Panc1 (cell line): ENCODE measurements at places on chromosomes 5 and 9.

- no peak for DNase-seq
These were observed 16.7 kb downstream of the FGD3 start for GRCh38 chr9:92963831-92964606.

DNA sequence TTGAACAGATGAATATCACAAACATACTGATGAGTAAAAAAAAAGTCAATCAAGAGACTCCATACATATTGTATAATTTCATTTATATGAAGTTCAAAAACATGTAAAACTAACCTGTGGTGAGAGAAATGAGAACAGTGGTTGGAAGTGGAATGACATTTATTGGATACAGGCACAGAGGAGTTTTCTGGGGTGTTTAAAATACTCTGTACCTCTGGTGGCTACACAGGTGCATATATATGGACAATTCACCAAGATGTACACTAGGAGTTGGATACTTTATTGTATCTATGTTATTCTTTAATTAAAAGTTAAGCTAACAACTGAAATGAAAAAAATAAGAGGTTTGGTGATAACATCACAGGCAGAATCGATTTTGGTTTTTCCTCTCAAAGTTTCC lies 14.1 kb downstream of the FOXD1 start:
- DNase-seq, result no peak

GRCh38 chr5:129120158-129120581 lies 25.6 kb downstream of the ISOC1 start:
- no peak for DNase-seq

- peak; percentile 73 for DNase-seq
These were observed 26.4 kb downstream of the TNPO1 start for GRCh38 chr5:72842816-72843215.

DNA sequence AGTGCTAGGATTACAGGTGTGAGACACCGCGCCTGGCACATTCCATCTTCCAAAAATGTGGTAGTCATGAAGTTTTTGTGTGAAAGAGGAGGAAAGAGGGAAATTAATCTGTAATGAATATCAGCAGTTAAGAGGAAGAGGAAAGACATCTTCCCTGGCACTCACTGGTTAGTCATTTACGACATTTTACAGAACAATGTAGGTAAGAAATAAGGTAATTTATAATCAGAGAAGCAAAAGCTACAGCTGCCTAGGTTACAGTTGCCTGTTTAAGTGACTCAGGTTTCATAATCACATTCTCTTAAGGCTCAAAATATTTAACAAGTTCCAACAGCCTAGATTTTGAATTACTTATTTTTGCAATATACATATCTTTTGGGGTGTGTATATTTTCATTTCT lies 26.9 kb downstream of the CNOT6 start:
- no peak for DNase-seq

- DNase-seq, result no peak
These were observed 63.2 kb downstream of the ERCC6L2 start for GRCh38 chr9:95938724-95939123.

DNA sequence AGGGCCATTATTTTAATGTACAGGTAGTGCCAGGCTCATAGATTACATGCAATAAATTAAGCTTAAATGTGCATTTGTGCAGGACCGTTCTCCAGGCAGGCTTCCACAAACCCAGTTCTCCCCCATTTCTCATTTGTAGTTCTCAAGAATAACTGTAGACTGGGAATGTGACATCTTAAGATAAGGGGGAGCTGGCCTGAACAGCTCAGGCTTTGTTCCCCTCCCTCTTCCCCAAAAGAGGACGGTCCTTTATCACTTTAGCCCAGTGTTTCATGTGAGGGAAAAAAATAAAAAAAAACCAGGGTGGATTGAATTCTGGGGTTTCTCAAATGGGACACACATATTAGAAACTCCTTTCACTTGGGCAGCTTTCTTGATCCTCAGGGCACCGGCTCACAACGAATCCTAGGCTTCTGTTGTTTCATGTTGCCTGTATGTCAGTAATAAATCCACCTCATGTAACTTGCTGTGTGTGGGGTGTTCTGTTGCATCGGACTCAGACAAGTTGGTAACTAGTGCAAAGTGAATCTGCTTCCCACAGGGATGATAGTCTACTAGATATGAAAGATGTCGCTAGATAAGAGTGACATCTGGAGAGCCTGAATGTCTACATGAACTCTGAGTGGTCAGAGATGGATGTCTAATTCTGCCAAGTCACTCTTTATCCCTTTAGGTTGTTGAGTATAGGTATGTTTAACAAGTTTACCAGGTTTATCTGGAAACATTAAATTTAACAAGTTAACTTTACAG lies 2030.6 kb upstream of the NUDT12 start:
- DNase-seq, result no peak

GRCh38 chr5:139668064-139668880 lies 20.1 kb downstream of the CXXC5 start:
- DNase-seq, result no peak

- no peak for DNase-seq
These were observed 802.2 kb upstream of the WWC1 start for GRCh38 chr5:167489202-167489601.

- no peak for DNase-seq
These were observed 161.6 kb downstream of the BNC2 start for GRCh38 chr9:16708656-16709435.

DNA sequence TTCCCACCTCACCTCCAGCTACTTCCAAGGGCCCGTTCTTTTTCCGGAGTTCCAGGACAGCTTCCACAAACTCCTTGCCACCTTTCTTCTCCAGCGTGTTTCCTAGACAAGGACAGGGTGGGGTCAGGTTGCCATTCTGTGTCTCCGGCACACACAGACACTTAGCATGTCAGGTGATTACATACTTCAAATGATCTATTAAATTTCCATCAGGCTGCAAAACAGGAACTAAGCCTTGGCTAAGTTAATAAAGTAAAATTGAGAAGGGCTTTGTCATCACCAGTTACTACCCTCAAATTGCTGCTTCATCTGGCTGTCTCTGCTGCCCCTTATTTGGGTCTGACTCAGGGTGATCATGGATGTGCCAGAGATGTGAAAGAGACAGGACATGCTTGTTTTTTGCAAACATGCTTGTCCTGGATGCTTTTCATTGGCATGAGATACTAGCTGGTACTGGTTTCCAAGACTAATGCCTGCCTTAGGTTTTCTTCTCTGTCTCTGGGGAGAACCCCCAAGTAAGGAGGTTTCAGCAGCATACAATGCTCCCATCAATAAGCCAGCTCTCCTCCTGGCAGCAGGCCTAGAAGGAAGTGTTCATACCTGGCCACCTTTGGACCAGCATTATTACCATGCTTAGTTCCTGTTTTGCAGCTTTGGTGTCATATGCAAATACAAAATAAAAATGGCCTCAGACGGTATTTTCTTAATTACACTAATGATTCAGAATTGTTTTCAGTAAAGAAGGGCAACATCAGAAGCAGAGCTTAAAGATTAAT lies 52.9 kb downstream of the MACROH2A1 start:
- DNase-seq, result no peak

DNA sequence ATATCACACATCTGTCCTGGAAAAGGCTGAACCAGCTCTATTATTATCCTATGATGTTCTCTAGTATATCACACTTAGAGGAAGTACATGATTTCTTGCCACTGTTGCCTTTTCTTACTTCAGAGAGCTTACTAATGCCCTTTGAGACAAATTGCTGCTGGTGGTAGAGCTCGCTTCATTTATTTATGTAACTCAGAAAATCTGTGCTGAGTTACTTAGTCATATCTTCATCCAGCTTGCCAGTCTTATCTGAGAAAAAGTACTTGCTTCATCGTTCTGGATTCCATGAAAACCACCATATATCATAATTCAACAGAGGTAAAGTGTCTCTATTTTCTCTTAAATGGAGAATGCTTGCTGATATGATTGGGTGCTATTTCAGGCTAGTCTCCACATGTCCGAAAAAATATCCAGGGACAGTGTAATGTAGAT lies 26.6 kb downstream of the PTPDC1 start:
- DNase-seq, result no peak

- no peak for DNase-seq
These were observed 10.6 kb upstream of the FAM163B start for GRCh38 chr9:133619791-133620190.

DNA sequence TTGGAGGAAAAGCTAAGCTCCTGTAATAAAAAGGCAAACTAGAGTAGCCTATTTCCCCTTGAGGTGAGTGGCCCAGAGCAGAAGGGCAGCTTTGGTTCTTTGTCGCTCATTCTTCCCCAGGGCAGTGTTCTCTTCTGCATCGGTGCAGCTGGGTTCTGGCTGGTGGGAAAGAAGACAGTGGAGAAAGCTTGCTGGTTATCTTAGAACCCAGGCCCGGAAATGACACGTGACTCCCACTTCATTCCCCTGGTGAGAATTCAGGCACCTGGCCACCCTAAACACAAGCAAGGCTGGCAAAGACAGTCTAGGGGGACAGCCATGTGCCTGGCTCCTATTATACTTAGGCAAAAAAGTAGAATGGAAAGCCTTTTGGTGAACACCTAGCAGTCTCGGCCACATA lies 32.5 kb upstream of the GSN start:
- no peak for DNase-seq

- no peak for DNase-seq
These were observed 118.6 kb downstream of the FBXL17 start for GRCh38 chr5:108263338-108263737.

- DNase-seq, result peak; percentile 65
These were observed 48.1 kb upstream of the RIOK2 start for GRCh38 chr5:97231025-97231636.

GRCh38 chr5:157857816-157858526 lies 974 bp downstream of the CLINT1 start:
- no peak for DNase-seq
